ENCODE measurements at places on chromosomes 6 and 20.

DNA sequence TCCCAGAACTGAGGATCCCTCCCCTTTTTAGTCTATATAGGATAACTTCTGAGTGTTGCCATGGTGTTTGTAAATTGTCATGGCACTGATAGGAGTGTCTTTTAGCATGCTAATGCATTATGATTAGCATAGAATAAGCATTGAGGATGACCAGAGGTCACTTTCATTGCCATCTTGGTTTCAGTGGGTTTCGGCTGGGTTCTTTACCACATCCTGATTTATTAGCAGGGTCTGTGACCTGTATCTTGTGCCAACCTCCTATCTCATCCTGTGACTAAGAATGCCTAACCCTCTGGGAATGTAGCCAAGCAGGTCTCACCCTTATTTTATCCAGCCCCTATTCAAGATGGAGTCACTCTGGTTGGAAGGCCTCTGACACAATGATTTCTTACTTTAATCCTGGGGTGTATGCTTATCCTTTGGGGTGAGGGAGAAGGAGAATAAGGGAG lies 19.6 kb downstream of the WFDC2 start:
- no peak for DNase-seq

- no peak for DNase-seq
Observed at GRCh38 chr6:116389357-116389756, 18.6 kb downstream of the DSE start.

DNA sequence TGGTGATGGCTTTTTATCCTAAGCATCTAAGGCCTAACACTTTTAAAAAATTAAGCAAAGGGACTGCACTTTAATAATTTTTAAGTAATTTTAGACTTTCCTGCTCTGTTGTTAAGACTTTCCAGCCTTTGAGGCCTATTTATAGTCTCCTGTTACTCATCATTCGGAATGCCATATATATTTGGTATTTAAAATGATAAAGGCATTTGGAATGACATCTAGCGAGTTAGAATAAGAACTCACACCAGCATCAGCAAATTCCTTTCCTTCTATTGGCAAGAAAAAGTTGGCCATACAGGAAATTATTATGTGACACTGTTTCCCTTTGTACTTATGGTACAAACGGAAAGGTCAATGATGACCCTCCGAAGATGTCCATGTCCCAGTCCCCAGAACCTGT lies 88.1 kb upstream of the STMND1 start:
- no peak for DNase-seq

DNA sequence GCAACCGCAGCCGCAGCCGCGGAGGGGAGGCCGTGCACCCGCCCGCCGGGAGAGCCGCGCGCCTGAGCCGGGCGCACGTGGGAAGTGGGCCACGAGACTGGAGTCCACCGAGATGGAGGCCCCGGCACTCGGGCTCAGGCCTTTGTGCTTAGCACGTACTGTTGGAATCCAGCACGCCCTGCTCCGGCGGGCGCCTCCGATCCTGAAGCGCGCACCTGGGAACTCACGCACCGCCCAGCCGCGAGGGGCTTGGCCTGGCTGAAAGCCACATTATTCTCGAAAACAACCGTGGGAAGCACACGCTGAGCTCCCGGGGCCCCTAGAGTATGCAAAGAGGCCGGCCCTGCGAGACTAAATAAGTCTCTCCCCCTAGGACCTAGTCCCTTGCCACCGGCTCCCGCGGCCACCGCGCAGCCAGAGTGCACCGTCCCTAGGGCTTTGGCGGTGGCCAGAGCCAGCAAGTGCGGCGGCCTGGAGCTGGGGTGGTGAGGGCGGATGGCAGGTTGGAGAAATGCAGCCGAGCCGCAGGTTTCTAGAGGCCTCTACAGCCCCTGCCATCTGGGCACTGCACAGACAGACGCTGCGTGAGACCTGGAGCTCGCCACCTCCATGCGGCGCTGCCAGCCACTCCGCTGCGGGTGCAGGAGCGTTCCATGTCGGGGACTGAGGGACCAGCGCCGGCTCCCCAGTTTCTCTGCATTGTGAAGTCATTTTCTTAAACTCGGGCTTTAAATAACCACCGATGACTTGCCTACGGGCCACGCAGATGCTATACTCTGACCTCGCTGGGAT lies 42.0 kb upstream of the LY86 start:
- no peak for DNase-seq

DNA sequence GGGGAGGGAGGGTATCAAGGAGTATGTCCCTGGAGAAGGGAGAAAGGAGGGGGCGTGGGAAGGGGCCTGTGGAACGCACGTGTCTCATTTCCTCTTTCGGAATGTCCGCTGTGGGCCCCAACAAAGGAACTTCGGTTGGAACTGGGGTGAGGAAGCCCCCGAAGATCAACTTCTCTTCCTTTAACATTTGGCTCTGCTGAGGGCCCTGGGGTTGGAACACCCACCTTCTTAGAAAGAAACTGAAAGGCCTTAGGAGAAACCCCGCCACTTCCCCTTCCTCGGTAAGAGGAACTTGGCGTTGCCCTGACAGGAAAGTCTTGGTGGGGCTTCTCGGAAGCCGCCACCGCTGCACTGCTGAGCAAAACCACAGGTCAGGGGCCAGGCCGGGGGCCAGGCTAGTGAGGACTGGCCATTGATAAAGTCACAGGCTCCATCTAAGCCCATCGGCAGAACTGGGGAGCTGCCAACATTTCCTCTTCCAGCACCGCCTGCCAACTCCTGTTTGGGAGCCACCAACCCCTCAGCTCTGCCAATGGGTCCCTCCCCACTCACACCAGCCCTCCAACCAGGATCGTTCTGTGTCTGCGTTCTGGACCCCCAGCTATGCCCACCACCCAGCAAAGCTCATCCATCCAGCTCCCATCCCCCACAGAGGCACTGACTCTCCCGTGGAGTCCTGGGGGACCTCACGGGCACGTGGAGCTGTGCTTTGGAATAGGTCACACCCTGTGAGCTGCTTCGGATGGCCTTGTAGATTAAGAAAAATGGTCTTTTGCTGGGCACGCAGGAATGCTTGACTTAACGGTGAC lies 44.8 kb downstream of the FGD2 start:
- DNase-seq, result peak; percentile 90

- no peak for DNase-seq
Observed at GRCh38 chr6:147397306-147397705, 111.2 kb upstream of the SAMD5 start.
